Right ventricle myocardium inferior (tissue), 1 donor: ENCODE measurements at places on chromosomes 4 and X. TPM values are rescaled to one million over a fixed set of nuclear protein-coding genes. Genes with fewer than 3 reads are reported as not detected.

GRCh38 chrX:17488036-17488435, 113.0 kb downstream of the NHS start:
- no peak for DNase-seq

DNA sequence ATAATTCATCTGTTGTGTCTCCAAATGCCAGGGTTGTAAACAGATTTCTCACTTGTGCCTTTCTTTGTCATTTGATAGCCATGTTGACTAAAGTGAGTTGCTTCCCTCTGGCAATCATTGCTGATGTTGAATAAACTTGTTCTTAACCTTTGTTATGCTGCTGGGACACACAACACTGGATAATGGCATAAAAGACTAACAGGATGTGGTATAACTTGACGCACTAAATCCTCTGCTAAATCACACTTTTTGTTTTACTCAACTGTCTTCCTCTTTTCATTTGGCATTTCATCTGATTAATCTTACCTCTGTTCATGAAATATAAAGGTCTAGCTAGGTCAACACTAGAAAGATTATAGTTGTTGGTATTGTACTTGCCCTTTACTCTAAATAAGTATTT, 17.6 kb upstream of the CXCL5 start:
- no peak for DNase-seq

DNA sequence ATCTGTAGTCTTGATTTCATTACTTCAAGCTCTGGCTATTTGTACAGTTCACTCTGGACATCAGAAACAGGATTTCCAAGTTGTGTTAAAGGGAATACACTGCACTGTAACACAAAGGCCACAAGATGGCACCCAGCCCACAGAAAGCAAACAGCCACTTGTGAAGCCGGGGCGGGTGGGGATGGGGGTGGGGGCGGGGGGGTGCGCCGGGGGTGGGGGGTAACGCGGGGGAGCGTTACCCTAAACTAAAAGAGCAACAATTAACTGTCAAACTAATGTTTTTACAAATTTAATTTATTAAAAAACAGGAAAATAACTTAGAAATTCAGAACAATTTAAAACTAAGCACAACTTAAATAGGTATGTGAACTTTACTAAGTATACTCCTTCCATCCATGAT, 27.3 kb downstream of the PRDX4 start:
- peak; percentile 71 for DNase-seq

DNA sequence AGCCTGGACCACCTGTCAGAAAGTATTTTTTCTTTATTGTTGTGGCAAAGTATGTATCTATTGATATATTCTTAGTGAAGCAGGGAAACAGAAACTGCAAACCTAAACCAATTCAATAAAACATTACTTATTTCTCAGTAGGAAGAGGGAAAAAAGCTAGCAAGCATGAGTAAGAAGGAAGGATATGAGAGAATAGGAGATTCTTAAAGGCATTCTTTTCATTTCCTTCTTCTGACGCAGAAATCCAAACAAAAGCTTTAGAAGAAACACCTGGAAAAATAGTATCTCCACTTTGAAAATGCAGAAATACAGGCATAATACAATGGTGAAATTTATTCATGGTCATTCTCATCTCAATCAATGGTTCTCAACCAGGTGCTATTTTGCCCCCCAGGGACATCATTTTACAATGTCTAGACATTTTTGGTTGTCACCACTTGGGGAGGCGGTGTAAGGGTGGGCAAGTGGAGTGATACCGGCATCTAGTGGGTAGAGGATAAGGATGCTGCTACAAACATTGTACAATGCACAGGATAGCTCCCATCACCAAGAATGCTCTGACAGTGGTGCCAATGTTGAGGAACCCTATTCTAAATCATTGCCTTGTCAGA, 21.7 kb upstream of the ATXN3L start:
- no peak for DNase-seq

DNA sequence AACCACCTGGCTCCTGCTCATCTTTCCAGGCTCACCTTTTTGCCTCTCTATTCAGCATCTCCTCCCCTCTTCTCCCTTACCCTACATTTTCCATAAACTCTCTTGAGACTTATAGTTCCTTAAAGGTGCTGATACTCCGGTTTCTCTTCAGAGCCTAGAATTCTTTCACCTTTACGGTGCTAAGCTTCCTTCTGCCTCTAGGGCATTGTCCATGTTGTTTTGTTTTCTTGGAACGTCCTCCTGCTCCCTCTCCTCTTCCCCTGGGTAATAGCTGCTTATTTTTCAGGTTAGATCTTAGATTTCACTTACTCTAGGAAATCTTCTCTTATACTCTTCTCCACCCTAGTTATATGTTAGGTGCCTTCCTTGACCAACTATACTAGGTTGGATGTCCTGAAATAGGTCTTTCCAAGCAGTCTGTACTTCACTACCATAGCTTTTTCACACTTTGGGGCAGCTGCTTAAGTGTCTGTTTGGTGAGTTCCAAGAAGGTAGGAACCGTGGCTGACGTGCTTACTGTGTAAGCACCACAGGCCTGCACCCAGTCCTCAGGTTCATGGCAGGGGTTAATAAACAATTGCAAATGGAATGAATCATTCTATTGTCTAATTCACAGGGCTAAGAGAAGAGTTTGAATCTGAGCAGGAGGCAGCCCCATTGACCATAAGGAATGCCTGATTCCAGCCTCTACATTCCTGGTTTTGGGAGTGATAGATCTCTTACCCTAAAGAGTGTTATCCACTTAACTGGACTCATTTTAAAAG, 227.5 kb downstream of the MGST2 start:
- no peak for DNase-seq

PF4V1 gene
- not detected for total RNA-seq

RASL11B gene
- 3.7 TPM for total RNA-seq

HS3ST1 gene
- total RNA-seq = 1.4 TPM

GABRA4 gene
- 3.8 TPM for total RNA-seq

HSFX1 gene
- 1.7 TPM for total RNA-seq
